ENCODE measurements at places on chromosomes 4 and X.

GRCh38 chr4:68683034-68683433, 12.6 kb upstream of the UGT2B15 start:
- DNase-seq, result no peak

GRCh38 chr4:138078253-138078652, 163.9 kb downstream of the SLC7A11 start:
- DNase-seq, result no peak

DNA sequence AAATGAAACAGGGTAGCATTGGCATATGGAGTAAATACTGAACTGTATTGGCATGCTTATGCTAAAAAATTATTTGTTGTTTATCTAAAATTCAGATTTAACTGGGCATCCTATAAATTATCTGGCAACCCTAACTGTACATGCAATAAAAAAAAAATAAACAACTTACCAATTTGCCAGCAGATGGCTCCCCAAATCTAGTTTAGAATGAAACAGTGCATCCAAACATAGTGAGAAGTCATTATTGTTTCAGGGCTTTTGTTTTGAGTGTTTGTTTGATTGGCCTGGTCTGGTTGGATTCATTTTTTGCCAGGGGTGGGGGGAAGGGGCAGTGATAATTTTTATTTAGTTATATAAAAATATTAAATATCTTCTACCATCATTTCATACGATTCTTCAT, 12.8 kb upstream of the NSUN7 start:
- peak; percentile 39 for DNase-seq

DNA sequence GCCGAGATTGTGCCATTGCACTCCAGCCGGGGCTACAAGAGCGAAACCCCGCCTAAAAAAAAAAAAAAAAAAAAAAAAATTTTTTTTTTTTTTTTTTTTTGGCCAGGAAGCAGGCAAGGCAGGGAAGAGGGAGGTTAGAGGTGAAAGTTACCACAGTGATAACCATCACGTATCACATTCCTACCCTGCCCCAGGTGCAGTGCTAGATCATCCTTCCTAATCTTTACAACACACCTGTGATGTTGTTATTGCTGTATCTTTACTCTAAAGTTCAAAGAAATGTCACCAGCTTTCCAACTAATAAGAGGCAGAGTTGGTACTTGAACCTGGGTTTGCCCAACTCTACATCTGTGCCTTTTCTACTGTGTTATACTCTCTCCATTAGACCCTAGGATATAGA, 7.2 kb upstream of the LIMCH1 start:
- no peak for DNase-seq

DNA sequence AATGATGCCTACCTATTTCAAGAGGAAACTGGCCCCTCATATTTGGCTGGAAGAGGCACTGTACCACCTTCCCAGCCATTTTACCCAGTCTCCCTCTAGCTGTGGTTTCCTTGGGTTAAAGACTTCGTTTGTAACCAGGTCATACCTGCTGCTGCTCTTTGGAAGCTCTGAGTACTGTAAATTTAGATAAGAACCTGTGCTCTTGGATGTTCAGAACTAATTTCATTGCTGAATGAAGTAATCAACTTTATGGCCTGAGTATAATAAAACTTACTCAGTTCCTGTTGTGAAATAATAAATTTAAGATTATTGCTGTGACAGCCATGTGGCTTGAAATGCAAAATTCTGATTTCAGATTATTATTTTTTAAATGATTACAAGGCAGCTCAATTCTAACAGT, 12.2 kb downstream of the MTTP start:
- DNase-seq, result no peak

DNA sequence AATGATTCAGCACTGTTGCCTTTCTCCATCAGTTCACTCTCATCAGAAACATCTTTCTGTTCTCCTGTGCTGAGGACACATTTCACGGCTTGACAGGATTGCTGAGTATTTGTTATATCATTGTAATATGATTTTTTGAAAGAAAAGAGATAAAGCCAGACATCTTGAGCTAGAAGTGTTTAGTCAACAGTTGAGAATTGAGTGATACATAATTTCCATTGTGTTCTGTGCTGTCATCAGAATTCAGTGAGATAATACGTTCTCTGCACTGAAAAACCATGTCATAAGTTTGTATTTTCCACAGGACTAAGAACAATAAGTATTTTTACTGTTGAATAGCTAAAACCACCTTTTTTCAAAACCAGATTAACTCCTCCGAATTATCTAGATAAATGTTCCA, 50.2 kb upstream of the GPRIN3 start:
- no peak for DNase-seq

- no peak for DNase-seq
These were observed 61.4 kb downstream of the TNIP2 start for GRCh38 chr4:2694691-2695090.

- DNase-seq, result no peak
These were observed 27.3 kb downstream of the CXorf58 start for GRCh38 chrX:23935106-23935505.

DNA sequence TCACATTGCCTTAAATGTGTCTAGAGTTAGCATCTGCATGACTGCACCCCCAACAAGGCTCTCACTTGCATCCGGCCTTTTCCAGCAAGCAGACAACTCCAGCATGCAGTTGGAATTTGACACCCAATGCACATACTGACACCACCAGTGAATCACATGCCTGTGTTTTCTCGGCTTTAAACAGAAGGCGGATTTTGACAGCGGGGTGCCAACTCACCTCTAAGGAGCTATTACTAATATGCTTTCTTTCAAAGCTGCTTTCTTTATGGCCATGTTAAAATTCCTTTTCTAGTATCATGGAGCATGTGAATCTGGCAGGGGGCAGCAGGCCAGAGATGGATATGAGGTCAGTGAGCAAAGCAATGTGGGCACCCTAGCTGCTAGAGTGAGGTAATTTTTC, 78.0 kb upstream of the CLNK start:
- DNase-seq, result no peak

DNA sequence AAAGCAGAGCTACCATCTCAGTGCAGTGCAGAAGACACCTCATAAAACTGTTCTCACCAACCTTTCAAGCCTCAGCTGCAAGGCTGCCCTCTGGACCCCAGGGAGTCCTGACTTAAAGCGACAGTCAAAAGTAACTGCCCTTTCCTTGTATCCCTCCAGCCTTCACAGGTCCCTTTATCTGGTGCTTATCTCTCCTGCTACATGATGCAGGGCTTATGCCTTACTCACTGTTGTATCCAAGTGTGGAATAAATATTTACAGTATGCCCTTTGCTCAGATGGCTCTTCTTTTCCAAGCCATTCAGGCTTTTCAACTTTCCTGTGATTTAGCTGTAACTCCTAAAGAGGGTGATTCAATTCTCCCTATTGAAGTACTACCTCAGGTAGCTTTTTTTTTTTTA, 92.6 kb downstream of the KDR start:
- no peak for DNase-seq

- no peak for DNase-seq
These were observed 7.2 kb downstream of the IBSP start for GRCh38 chr4:87806520-87806919.

GRCh38 chr4:56409511-56410090, 22.3 kb upstream of the AASDH start:
- DNase-seq, result no peak
